ENCODE measurements at places on chromosomes 5 and 9.

GRCh38 chr9:130243015-130243881 lies 22.3 kb upstream of the HMCN2 start:
- peak; percentile 37 for DNase-seq

GRCh38 chr9:7756088-7756487 lies 43.5 kb downstream of the DMAC1 start:
- DNase-seq, result no peak

DNA sequence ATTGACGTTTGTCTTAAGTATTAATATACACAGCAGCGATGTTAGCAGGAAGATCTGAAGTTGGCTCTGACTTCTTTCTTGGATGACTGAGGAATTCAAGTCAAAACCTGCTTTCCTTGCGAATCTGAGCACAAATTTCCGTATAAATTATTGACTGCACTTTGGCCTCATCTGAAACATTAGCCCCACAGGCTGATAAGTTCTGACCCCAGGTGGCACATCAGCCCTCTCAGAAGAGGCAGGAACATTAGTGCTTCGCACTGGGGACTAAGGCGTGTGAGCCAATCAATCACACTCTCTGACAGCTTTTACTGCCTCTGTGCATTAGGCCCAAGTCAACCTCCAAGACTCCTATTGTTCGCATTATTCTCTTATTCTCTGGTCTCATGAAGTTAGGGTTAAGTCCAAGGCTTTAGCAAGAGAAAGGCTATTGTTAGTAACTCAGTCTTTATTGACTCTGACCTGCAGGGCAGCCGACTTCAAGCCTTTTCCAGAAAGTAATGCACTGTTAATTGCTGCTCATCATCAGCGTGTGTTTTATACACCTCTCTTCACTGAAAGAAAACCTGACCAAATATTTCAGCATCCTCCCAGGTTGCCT lies 84.2 kb downstream of the ZNF608 start:
- DNase-seq, result peak; percentile 70

DNA sequence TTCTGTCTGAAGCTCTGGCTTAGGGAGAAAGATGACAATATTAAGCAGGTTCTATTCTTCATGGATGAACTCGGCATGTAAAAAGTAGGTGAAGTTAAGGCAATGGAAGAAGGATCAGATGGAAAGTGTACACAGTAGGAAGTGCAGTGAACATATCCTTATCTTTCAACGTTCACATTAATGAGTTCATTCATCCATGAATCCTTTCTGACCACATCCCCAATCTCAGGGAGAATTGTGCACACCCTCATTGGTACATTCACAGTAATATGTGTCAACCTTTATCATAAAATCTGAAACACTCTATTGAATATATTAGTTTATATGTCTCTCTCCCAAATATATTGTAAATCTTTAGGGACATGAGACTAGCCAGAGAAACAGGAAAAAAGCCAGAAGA lies 5.5 kb downstream of the GIN1 start:
- DNase-seq, result no peak

DNA sequence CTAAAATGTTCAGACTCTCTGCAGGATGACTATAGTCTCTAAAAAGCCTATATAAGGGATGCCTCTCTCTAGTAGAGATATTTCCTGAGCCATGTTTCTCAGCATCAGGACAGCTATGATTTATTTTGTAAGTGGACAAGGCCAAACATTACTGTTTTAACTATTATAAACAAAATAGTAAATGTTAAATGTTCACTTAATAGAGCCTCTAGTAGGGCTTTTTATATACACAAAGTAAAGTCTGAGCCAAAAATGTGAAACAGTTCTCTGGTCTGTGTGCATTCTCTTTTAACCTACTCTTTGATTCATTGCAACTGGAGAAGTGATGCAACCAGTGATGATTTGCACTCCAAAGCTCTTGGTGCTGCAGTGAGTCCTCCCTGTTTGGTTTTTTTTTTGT lies 220.5 kb downstream of the GDNF start:
- peak; percentile 20 for DNase-seq

GRCh38 chr9:109627042-109627441 lies 128.9 kb upstream of the PTPN3 start:
- no peak for DNase-seq

DNA sequence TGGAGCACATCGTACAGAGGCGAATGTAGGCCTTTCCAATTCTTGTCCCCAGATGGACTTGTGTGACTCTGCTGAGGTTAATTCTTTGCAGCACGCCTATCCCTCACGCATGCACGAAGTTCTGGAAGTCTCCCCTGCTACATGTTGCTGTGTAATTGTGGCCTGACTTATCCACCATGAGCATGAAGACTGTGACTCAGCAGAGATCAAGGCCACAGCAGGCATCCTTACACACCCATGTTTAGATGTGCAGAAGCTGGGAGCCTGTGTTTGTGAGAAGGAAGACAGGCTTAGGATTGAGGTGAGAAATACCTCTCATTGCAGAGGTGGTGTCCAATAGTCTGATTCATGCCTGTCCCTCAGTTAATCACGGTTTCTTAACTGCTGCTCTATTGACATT lies 135.6 kb downstream of the ICE1 start:
- DNase-seq, result no peak

DNA sequence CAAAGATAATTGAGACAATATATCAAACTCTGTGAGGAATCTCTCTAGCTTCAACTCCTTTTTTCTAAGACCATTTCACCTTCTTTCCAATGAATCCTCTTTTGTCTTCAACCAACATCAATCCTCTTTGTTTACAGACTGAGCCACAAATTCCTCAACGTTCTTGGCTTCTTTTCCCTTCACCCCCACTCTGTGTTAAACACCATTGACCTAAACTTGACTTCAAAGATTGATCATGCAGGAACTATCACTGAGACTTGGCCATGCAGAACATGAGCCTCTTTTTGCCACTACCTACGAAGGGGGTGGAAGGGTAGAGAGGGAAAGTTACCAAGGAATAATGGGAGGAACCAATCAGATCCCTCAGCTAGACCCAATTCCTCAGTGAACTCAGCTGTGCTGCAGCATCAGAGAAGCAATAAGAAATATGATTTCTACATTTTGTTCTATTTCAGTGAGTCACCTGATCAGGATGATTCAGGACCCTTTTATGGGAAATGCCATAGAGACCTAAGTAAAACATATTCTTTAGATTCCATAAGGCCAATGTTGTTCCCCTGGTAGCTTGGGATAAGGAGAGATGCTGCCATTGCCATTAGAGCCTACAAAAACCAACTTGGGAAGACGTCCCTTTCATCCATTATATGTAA lies 187.7 kb upstream of the RGMB start:
- no peak for DNase-seq

DNA sequence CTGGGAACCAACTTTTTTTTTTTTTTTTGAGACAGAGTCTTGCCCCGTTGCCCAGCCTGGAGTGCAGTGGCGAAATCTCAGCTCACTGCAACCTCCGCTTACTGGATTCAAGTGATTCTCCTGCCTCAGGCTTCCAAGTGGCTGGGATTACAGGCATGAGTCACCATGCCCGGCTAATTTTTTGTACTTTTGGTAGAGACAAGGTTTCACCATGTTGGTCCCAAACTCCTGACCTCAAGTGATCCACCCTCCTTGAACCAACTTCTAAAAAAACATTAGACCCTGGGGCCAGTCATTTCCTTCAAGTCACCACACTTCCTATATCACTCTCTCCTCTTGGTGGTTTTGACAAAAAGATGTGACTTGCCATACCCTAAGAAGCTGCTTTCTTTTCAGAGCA lies 10.9 kb upstream of the SHROOM1 start:
- no peak for DNase-seq

DNA sequence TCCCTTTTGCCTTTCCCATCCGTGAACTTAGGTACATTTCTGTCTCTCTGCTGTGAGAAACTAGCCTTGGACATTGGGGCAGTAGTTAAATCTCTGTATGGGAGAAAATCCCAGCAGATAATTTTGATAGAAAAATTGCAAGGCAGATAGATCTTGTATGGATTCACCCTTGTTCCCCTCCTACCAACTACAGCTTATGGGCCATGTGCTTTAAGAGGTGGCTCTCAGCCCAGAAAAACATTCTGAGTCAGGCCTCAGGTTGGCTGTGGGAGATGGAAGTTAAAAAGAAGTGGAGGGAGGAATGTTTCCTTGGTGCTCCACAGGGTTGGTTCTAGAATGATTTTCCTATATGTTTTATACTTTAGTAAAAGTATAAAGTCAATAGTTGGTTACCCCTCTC lies 1.4 kb upstream of the KDM3B start:
- DNase-seq, result no peak

DNA sequence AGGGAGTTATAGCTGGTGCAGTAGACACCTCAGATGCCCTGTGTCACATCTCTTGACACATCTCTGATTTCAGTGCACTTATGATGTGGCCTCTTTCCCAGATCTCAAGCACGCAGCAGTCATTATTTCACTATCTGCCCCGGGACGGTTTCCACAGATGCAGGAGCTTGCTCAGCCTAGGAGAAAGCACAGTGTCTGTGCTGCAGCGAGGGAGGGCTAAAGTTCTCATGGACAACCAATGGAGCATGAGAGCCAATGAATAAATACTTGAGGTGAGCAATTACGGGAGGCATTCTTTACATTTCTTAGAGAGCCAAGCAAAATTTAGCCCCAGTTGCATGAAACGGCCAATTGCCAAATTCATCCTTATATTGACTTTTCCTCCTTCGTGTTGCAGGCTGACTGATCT lies 7.4 kb upstream of the MOB3B start:
- DNase-seq, result no peak

DNA sequence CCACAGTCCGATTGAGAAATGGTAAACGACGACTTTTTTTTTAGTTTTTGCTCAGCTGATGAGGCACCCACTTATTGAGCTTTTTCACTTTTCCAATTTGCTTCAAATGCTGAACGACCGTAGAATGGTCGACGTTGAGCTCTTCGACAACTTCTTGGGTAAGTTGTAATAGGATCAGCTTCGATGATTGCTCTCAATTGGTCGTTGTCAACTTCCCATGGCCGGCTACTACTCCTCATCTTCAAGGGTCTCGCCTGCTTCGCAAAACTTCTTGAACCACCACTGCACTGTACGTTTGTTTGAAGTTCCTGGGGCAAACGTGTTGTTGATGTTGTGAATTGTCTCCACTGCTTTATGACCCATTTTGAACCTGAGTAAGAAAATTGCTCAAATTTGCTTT lies 35.7 kb downstream of the NSD1 start:
- DNase-seq, result no peak

- no peak for DNase-seq
These were observed 37.5 kb downstream of the NEK6 start for GRCh38 chr9:124295159-124295794.

GRCh38 chr5:17989036-17989435 lies 354.8 kb downstream of the TAF11L14 start:
- DNase-seq, result no peak

DNA sequence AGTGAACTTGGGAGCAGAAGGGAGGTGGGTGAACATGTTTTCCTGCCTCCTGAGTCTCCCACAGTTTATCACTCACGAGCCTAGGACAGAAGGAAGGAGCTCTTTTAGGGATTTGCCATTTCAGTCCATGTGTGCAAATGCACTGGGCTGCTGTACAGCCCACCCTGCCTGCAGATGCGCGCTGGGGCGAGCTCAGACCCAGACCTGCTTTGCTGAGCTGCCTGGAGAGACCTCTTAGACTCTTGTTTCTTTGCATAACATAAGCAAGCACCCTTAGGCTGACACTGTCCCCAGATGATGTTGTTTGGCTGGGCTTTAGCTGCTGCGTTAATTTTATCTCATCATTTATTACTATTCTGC lies 199.0 kb downstream of the CACNA1B start:
- DNase-seq, result no peak

DNA sequence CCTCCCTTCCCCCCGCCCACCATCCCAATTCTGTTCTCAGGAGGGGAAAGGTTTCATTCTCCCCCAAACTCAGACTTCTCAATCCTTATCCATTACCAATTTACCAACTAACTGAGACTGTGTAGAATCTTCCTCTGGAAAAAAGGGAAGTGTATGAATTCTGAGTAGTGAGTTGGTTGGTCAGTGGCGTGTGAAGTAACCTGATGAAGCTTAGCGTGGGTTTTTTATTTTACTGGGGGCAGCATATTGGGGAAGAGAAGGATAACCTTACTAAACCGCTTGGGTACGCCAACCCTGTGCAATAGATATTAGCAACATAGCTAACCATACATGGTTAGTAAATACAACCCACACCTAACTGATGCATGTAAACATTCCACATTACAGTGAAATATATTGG lies 1.1 kb upstream of the DNAJC21 start:
- DNase-seq, result no peak

DNA sequence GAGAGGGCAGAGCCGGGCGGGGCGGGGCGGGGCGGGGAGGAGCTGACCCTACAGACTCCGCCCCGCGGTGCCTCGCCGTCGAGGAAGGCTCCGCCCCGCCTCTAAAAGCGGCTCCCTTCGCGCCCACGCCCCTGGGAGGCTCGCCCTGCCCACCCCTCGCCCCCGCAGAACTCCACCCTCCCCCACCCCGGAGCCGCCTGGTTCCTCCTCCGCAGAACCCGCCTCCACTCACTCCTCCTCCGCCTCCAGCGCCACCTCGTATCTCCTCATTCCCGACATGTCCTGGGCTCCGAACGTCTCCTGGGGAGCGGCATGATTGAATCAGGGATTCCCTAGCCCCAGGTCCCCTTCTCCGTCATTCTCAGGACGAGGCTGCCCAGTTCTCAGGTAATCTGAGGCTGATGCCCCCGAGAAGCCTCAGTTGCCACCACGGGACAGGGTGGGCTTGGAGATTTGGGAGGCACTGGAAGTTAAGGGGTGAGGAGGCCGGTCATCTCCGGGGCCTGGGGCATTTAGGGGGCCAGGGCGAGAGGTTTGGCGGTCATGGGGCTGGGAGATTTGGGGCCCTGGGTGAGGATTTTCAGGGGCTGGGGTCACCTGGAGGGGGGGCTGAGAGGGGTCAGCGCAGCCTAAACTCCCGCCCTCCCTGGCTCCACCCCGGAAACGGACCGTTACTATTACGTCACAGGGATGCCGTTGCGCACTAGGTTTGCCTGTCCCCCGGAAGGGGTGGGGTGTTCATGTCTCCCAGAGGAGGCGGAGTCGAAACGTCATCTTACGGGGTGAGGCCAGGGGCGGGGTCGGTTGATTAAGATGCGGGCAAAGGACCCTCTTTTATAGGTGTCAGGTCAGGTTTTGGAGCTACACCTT lies 3.2 kb upstream of the CCL27 start:
- DNase-seq, result peak; percentile 95

- DNase-seq, result peak; percentile 6
These were observed 170.1 kb downstream of the GABBR2 start for GRCh38 chr9:98538626-98539031.

DNA sequence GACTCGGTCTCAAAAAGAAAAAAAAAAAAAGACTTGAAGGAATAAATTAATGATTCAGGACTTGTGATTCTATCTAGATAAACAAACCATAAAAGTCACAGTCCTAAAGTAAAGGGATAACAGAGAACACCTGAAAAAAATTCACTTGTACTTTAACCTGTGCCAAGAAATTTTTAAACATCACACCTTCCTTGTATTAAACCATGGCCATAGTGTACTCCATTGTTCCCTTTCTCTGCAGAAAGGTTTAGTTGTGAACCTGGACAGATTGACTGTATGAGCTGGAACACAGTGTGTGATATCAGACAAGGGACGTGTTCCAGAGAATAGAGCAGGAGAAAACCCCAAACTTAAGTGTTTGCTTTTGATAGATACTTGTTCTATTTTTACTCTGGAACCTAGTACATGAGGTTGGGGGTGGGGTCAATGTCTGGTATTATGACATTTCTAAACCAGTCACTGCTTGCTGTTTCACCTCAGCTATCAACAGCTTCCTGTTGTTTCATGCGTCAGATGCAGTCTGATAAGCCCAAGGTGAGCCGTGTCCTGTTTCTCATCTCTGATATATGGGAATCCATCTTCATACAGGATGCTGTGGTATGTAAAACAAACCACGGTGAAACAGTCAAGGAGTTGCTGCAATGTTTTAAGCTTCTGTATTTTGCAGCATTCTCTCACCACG lies 62.5 kb upstream of the ITGA1 start:
- peak; percentile 22 for DNase-seq

All from muscle of back (tissue), 13 donors.